ENCODE measurements at places on chromosomes 2 and 18.
A peak's percentile ranks its signal among the peaks of the same experiment; 100 is the strongest.

GRCh38 chr2:234290671-234291070 is 206.2 kb downstream of the ARL4C start:
- DNase-seq = peak; percentile 77

- no peak for DNase-seq
Measured at GRCh38 chr2:44203542-44203941, 34.9 kb downstream of the PPM1B start.

- DNase-seq = no peak
Measured at GRCh38 chr2:148981781-148982180, 56.7 kb upstream of the LYPD6B start.

GRCh38 chr2:134711692-134712091 is 7.1 kb downstream of the TMEM163 start:
- no peak for DNase-seq

GRCh38 chr2:2704428-2705090 is 373.5 kb upstream of the MYT1L start:
- DNase-seq = no peak

DNA sequence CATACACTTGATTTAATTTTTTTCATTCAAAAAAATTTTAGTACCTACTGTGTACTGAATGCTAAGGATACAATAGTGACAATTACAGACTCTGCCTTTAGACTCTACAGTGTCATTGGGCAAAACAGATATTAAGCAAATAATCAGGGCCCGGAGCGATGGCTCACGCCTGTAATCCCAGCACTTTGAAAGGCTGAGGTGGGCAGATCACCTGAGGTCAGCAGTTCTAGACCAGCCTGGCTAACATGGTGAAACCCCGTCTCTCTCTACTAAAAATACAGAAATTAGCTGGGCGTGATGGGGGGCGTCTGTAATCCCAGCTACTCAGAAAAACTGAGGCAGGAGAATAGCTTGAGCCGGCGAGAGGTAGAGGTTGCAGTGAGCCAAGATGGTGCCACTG is 1.4 kb downstream of the UBXN2A start:
- DNase-seq = no peak

DNA sequence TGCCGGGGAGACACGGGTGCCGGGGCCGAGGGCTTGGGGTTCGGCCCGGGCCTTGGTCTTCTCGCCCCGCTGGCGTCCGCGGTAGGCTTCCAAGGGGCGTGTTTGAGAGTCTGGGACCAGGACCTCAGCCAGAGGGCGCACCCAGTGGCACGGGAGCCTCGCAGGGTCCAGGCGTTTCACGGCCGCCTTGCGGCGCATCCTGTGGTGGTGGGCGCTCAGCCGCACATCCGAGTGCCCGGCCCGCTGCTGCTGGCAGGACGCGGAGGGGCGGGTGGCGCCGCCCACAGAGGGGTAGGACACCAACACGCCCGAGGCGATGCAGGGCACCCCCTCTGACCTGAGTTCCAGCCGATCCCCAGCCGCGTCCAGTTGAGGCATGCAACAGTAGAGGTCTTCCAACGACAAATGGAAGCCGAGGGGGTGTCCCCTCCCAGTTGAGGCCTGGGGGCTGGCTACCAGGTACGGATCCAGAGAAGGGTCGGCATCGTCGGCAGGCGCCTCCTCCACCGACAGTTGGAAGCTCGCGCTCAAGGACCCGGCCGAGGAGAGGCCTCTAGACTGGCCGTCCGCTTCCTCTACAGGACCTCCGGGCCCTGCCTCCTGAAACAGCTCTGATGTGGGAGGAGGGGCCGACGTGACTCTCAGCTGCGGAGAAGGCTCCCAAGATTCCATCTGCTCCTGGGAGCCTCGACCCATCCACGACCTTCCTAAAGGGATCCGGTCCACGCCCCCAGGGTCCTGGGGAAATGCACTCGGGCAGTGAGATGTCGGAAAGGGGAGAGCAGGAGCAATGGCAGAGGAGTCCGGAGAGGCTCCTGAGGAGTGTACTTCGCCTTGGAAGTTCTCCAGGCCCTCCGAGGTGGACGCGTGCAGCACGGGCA is 6.3 kb downstream of the C2orf81 start:
- DNase-seq = no peak

DNA sequence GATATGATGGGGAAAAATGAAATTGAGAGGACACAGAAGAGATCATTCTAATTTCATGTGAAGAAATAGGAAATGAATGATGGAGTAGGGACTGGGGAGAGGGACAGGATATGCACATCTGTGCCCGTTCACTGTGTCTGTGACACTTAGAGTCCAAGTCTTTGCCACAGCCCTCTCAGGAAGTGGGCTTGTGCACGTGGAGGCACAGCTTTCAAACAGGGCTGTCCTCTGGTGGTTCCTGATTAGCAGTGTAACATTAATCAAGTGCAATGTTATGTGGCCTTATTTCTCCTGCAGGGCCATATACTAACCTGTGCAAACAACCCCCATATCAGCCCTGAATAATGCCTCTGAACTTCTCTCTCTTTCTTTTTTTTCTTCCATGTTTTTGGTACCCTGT is 312.2 kb upstream of the FAM98A start:
- DNase-seq = no peak

DNA sequence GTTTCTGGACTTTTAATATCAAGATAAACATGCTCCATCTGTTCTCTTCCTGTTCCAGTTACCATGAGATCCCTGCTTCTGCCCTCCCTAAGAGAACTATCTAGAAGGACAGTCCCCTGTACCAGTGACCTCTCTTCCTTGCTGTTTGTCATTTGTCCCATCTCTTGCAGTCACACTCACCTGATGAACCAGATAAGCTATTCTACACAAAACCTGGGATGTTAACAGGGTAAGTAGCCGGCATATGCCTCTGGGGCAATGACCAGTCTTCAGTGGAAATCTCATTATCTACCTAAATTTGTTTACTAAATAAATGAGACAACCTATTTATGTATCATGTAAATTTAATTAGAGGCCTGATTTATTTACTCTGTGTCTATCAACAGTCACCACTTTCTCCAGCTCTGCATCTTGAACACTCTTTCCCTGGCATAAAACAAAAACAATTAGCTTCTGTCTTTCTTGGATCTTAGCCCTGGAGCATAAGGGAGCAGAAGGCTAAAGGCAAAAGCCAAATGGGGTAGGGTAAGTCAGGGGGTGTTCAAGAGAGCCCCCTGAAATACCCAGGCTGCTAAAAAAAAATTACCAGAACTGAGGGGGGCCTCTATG is 337.7 kb downstream of the ALK start:
- DNase-seq = no peak

DNA sequence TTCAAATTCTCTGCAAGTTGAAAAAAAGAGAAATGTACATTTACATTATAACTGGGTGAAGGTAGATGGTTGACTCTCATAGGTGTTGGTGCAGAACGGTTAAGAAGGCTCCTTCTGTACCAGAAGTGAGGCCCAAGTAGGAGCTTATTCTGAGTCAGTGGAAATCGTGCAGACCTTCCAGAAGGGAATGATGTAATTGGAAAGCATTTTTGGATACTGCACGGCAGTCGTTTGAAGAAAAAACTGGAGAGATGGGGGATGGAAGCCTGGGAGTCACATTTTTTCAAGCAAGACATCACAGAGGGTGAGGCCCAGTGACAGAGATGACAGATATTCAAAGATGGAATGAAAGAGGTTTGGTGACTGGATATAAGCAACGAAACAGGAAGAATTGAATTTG is 39.4 kb downstream of the HRH4 start:
- DNase-seq = no peak

GRCh38 chr2:50241282-50241681 is 790.6 kb downstream of the NRXN1 start:
- DNase-seq = no peak

- DNase-seq = peak; percentile 49
Measured at GRCh38 chr2:203811491-203812221, 55.9 kb upstream of the CTLA4 start.

DNA sequence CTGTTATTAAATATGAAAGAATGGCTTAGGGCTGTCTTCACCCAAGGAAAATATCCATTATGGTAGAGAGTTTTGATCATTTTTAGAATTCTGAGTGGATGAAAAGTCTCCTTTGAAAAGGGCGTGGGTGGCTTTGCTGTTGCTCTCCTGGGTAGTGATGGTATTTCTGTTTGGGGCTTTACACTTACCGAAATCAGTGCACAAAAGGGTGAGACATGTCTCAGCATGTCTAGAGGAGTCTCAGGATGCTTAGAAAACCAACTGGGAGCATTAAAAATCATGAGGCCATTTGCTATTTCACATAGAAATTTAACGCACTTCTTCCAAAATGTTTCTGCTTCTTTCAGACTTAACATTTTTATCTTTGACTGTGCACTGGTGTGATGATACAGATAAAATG is 49.6 kb downstream of the ZCCHC2 start:
- no peak for DNase-seq

DNA sequence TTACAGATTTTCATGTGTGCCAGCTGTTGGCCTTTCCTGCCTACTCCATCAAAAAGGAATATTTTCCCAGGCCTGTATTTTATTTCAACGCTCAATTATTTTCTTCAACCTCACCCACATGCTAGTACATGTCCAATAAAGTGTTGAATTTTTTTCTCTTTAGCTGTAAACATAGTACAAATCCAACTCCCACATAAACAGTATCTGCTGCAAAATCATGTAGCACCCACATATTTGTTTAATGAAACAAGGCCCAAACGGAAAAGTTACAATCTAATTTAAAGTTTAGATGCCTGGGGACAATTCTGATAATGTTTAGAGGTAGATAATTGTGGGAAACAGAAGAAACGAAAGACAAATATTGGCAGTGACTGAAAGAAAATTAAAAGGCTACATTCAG is 275.4 kb upstream of the ACVR2A start:
- DNase-seq = no peak

- DNase-seq = no peak
Measured at GRCh38 chr2:7845332-7845731, 836.5 kb upstream of the ID2 start.

DNA sequence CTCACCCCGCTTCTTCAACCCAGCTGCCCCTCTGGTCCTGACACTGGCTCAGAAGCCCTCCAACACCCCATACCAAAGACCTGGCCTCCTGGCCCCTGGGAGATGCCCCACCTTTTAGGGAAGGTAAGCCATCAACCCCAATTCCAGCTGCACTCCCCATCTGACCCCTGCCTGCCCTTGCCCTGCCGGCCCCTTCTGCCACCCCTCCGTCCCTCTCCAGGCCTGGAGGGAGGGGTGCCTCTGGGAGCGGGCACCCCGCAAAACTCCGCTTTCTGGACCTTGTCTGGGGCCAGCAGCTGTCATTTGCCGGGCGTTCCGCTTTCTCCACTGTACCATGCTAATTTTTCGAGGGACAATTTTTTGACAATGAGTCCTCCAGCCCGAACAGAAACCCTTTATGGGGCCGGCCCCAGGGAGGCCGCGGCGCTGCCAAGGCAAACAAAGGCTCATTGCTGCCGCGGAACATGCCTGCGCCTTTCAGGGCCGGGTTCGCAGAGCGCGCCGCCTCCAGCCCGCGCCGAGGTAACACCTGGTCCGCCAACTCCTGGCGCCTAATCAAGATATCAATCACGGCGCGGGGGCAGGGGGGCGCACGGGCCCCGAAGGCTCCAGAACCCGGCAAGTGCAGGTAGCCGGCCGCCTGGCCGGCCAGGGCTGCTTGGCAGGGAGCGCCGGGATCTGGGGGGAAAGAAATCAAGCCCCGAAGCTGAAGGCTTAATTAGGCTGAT is 96.0 kb downstream of the INHBB start:
- DNase-seq = no peak

- no peak for DNase-seq
Measured at GRCh38 chr18:65754121-65754520, 3.3 kb downstream of the CDH7 start.

GRCh38 chr2:48400553-48401164 is 129.3 kb upstream of the STON1 start:
- no peak for DNase-seq

DNA sequence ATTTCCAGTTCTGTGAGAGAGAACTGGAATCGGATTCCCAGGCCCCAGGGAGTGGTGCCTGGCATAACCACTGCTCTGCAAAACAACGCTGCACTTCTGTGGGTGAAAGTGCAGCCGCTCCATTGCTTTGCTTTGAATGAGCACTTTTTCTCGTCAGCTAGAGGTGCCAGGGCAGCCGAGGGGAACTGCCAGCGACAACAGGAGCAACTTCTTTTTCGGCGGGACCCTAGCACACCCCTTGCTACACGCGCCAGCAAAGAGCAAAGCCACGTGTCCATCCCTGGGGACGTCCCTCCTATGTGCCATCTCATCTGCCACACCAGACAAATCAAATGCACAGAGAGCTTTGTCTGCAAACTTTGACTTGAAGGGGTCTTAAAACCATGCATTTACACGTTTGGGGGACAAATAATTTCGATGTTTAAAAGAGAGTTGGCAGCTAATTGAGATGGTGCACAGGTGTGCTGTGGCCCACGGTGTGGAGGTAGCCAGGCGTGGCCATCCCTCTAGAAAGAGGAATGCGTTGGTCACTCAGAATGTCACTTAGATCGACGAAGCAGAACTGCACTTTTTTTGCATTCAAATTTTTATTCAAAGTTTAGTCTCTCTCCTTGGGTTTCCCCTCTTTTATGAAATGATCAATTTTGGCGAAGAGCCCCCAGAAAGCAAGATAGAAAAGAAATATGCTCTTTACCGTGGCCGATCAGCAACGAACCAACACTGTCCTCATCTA is 151.8 kb downstream of the MBP start:
- no peak for DNase-seq

DNA sequence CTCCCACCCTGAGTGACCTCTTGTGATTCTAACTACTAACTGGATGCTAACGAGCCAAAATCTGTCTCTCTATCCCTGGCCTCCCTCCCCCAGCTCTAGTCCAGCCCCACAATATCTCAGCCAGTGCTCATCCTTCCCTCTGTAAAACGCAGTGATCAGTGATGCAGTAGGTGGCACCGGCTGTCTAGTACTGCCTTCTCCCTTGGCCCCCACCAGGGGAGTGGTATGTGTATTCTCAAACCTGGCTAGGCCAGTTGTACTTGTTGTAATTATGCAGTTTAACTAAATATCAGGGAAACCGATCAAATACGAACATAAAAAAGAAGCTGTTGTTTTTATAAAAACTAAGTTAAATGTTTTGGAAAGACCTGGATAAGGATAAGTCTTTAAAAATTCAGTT is 113.2 kb upstream of the ALPP start:
- DNase-seq = no peak

DNA sequence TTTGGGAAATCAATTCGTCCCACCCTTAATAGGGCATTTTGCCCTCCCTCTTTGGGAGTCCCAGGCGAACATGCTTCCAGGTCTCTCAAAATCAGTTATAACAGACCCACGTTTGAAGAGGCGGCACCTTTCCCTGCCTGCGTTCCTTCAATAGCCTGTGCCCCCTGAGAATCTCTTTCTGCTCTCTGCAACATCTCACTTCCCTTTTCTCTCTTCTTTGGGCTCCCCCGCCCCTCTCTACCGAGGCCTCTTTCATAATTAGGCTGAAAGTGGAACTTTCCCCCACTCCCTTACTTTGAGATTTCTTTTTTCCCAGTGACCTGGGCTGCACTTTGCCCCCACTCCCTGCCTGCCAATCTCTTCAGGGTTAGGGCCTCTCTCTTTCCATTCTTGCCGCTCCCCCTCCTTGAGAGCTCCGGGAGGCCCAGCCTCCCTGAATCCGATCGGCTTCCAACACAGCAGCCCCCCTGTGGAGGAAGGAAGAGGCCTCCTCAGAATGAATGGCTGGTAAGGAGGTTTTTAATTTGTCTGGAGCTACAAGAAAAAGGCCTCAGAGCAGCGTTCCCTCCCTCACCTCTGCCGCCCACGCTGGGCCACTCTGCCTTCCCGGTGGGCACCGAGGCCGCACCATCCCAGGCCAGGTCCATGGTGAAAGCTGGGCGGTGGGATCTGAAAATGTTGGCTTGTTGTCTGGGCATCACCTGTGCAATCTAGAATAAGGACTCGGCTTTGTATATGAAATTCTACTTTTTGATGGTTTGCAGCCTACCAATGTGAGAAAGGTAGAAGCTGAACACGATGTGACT is 162.6 kb upstream of the SIX3 start:
- no peak for DNase-seq

Data from activated CD4-positive, alpha-beta T cell treated with anti-CD3 and anti-CD28 coated beads, Interleukin-2, amount 50 U/mL, for 1 hour (primary cell).